Activated naive CD4-positive, alpha-beta T cell treated with anti-CD3 and anti-CD28 coated beads, Interleukin-2, amount 10 ng/mL, durations not matched to agents 7 days and 5 days (primary cell): ENCODE measurements at places on chromosomes 6 and 20.

DNA sequence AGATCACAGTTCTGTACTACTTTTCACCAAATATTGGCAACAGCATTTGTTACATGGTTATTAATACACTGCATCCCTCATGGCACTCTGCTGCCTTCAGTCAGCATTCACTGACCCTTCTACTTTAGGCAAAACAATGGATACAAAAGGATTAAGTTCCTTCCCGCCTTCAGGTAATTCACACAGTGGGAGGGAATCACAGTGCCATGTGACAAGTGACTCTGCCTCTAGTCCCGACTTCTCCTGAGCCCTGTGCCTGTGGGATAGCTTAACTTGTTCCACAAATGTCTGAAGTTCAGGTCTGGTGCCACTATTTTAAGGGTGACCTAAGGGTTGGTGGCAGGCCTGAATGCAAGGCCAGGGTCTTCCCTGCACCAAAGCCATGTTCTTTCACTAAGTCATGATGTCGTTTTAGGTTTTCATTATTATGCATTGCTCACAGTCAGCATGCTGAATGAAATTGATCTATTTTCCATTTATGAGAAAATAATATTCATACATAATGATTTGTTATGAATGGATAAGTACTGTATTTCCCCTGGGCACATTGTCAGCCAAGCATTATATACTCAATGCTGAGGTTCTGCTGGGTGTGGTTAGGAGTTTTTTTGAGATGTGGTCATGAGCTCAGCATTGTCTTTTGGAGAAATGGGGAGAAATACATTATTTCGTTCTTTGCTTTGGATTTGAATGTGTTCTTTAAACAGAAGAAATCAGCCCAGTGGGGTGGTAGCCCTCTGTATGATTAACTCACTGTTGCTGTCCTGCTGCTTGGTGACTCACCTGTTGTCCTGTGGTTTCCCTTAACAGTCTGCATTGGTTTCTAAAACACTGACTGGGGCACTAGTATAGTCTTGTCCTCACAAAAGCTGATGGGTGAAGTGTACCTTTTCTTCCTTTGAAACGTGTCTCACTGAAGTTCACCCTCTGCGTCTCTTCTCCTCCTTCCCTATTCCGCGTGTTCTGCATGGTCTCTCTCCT lies 66.4 kb downstream of the AFDN start:
- no peak for DNase-seq

DNA sequence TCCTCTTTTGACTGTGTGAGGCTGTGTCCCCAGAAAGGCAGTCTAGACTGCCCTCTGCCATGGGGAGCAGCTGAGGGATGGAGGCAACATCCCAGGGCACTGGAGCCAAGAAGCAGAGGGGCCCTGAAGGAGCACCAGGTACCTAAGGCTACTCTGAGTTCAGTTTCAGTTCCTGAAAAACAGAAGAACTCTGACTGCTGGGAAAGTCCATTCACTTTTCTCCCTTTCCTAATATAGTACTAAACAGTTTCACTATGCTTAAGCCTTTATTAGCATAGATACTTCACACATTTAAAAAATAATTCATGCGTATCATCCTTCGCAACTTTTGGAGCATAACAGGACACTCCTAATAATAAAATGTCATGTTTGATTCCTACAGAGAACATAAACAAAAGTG lies 130.0 kb downstream of the FOXC1 start:
- DNase-seq = no peak

DNA sequence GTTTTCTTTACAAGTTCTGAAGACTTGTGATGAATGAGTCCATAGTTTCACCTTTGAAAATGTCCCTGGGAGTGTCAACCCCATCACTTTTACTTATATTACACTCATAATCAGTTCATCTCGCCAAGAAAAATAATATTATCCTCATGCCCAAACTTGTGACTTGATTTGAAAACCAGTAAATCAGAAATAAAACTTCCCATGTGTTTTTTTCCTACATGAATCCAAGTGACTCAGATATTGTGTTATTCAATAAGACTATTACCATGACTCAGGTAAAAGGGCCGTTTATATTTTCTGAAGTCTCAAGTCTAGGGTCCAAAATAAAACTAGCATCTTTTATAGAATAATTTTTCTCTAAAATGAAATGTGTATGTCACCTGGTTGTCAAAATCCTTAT lies 15.8 kb upstream of the CYP24A1 start:
- DNase-seq = no peak

DNA sequence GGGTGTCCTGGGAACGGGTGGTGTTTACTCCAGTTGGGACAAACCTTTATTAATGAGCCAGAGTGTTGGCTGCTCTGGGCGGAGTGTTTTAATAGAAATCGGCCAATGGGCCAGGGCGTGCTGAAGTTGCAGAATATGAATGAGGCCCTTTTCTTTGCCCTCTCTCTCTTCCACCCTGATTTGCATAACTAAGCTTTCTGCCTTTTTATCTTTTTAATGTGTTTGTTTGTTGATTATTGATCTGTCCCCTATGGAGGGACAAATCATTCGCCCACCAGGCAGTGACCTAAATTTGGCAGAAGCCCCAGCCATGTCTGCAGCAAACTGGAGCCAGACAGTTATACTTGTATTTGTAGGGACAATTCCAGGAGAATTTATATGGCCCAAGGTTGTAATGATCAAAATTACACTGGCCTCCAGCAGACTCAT lies 420.9 kb downstream of the PREX1 start:
- no peak for DNase-seq

- peak; percentile 49 for DNase-seq
These were observed 9.2 kb downstream of the FOXS1 start for GRCh38 chr20:31835977-31836852.

DNA sequence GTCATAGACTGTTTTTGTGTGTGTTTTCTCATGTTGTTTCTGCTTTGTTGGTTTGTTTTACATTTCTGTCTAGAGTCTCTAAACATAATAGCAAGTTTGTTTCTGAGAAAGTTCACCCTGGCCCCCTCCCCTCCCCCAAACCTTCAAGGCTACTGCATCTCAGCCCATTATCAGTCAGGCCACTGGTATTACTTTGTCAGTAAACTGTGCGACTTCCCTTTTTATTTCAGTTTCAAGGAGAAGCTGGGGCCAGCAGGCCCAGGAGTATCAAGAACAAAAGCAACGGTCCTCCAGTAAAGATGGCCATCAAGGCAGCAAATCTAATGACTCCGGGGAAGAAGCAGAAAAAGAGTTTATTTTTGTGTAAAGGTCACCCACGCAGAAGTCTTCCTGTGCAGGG lies 32.8 kb upstream of the SCGN start:
- DNase-seq = no peak

- DNase-seq = no peak
These were observed 47.8 kb upstream of the NT5E start for GRCh38 chr6:85402071-85402470.

GRCh38 chr6:163543321-163543720 lies 128.8 kb downstream of the QKI start:
- DNase-seq = no peak

DNA sequence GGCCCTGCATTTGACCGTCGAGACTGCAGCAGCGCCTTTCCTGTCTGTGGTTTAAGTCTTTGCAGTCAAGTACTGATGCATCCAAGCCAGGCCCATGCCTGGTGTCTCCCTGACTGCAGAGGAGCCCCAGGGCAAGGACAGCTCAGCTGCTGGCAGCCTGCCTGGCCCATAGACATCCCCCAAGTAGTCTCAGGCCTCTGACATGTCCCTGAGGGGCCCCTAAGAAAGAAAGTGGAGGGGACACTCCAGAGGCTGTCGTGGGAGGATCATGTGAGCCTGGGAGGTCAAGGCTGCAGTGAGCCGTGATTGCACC lies 18.0 kb downstream of the HRH3 start:
- DNase-seq = no peak

- DNase-seq = no peak
These were observed 52.0 kb downstream of the HIVEP1 start for GRCh38 chr6:12064131-12064530.

DNA sequence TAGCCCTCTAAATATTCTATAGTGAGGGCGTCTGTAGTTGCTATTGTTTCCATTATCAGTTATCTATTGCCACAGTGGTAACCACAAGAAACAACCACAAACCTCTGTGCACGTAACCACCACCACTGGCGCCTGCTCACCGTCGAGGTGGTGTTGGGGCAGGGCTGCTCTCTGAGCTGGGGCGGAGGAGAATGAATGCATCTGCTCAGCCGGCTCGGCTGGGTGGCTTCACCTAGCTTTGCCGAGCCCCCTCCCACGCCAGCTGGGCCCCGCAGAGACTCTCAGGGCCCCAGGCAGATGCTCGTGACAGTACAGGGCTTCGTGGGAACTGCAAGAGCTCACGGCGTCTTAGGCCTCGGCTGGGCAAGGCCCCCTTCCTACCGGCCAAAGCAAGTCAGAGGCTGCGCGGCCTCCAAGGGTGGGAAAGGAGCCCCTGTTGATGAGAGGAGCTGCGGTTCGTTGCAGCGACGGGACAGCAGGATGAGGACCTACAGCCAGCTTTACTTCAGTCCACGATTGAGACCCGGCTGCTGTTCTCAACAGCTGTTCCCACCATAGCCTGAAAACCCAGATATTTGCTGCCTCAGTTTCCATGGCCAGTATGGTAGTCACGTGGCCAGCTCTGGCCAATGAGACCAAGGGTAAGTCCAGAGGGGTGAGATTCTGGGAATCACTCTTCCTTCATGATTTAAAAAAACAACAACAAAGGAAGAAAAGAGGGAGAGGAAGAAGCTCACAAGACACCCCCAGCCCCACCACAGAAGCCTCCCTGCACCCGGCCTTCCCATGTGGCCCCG lies 120.2 kb upstream of the AFDN start:
- DNase-seq = peak; percentile 82

- no peak for DNase-seq
These were observed 24.9 kb downstream of the KIF13A start for GRCh38 chr6:17962436-17963031.

- DNase-seq = no peak
These were observed 116.6 kb downstream of the QKI start for GRCh38 chr6:163531122-163531521.

DNA sequence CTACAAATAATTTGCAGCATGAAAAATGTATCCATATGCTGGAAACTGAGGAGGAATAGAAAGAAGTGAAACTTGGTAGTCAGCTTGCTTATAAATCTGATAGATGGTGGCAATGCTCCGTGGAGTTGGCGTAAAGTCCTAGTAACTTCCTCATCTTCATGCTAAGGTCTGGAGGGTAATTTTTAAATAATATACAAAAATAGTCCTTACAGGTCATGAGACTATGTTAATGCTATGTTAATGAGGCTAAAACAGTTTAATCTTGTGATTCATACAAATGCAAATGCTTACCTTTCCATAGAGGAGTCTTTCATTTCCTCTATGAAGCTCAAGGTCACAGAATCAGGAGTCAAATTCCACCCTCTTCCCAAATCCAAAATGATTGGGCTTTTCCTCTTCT lies 9.4 kb upstream of the CRIP3 start:
- DNase-seq = no peak

- no peak for DNase-seq
These were observed 44.0 kb downstream of the SIRPA start for GRCh38 chr20:1939270-1939595.

- no peak for DNase-seq
These were observed 59.0 kb downstream of the AFG1L start for GRCh38 chr6:108353853-108354252.

DNA sequence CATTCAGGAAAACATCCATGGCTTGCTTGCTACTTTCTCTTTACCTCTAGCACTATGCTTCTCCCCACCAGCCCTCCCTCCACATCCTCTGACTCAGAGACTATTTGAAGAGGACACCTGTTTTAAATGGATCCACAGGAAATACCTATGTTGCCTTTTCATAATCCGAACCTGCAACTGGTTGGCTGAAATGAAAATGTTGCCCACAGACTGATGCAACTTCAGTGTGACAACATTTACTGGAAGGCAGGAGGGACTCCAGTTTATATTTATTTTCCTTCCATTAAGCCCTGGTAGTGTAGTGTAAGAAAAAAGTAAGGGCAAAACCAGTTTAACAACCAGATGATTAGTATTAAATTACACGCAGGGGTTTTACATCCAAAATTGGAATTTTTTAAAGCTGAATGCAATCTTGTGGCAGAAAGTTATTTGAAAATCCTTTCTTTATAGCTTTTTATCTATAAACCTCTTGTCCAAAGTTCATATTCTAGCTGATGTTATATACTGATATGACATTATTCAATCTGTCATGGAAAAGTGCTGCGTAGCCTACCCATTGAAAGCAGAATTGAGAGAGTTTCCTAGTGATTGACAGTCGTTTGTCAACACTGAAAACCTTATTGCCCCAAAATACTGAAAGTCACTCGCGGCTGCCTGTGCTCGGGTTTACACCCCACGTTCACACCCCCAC lies 881 bp upstream of the AIG1 start:
- DNase-seq = peak; percentile 62

- no peak for DNase-seq
These were observed 124.4 kb upstream of the HCRTR2 start for GRCh38 chr6:55049866-55050265.

DNA sequence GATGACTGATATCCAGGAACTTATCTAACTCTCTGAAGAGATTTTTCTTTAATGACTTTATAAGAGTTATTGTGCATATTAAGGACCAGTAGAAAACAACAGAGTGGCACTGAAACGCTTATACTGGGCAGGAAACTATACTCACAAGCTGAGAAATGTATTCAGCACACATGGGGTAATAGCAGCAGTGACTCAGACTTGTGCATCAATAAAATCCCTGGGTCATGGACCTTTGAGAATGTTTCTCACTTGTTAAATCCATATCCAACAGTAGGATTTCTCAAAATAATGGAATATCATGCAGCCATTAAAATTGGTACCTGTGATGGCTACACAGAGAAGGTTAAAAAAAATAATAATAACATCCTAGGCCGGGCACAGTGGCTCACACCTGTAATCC lies 219.5 kb downstream of the BTBD9 start:
- DNase-seq = no peak

DNA sequence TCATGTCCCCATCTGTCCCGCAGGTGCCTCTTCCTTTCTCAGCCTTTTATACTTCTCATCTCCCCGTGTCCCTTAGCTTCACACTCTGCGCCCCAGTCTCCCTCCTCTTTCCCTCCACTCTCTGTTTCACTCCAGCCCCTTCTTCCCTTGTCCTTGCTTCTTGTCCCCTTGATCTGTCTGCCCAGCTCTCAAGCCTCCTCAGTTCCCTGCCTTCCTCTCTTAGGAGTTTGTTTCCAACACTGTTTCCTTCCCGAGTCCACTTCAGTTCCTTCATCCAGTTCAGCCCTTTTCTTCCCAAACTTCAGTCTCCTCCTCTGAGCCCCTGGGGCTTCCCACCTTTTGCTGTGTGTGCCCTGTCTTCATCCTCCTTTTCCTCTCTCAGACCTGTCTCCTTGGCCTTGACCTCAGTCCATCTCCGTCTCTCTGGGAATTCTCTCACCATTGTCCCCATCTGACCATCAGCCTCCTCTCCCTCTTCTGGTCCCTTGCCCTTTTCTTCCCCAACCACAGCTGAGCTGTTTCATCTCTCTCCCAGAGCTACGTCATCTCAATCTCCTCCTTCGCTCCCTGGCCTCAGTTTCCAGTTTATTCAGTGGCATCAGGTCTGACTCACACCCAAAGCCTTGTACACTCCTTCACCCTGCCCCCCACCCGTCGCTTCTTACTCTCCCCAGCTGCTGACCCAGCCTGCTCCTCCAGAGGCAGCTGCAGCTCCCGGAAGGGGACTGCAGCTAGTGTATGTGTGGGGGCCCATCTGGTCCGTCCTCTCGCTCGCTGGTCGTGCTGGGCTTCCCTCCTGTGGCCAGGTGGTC lies 2.7 kb upstream of the DDR1 start:
- no peak for DNase-seq
